NK-92 treated with Interleukin-12 subunit alpha and Interleukin-12 subunit beta, amount 100 ng/mL, for 24 hours (cell line): ENCODE measurements at places on chromosomes 2 and 18.
A peak's percentile ranks its signal among the peaks of the same experiment; 100 is the strongest.

DNA sequence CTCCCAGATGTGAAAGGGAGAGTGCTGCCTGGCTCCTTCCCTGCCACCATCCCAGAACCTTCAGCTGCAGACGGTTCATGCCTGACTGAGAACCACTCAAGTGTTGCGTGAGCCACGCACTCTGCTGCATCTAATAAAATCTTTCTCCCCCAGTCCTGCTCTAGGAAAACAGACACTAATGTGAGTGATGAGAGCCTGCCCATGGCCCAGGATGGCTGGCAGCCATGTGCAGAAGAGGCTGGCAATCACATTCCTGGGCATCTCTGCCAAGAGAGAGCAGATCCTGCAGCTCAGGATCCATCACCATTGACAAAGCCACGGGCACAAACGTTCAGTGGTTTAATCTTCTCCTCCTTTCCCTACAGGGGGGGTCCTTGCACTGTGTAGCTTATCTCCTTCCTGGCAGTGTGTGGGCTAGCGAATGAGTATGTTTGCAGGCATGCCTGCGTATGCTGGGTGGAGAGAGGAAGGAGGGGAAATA lies 477.5 kb downstream of the SLC4A3 start:
- DNase-seq = no peak

DNA sequence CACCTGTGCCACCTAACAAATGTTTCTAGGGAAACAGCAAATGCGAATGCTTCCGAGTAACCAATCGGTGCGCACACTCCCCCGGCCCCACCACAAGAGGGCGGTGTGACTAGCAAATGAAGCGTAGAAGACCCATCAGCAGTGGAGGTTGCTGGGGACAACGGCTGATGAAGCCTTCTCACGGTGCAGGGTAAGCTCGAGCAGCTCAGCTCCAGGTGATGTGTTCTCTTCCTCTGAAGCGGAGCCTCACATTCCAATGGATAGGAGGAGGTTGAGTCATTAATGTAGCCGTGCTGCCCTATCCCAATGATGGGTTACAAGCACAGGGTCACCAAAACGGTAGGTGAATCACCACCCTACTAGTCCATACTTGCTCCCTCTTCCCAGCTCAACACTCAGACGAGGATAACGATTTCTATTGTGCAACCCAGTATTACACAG lies 127.6 kb upstream of the TWIST2 start:
- DNase-seq = peak; percentile 37

DNA sequence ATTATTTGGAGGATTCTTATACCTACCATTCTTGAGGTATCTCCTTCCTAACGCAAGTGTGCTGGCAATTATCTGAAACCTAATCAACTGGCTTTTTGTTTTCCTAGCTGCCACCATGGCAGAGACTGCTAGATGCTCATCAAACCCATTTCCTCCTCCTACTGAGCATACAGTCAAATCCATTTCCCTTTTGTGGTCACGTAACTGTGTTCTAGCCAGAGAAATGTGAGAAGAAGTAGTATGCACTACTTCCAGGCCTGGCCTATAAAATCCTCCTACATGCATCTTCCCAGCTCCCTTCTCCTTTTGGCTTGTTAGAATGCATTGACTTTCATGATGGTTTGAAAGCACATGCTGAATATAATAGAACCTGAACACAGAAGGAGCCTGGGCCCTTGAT lies 494.1 kb upstream of the MEIS1 start:
- no peak for DNase-seq

DNA sequence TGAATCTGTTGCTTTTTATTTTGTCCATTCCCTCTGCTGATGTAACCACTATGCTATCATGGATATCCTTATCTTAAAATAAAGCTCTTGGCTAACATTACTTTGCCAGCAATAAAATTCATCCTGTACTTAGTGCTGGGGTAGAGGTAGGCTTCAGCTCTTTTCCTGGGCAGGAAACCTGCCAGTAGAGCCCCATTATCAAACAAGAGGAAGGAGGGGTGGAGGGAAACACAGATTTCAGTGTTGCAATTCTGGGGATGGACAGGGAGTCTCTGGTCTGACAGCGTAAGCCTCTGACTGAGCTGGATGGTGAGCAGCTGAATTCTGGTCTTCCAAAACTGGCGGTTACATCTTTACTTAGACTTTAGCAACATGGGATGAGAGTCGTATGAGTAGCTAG lies 47.5 kb downstream of the CASP8 start:
- no peak for DNase-seq

GRCh38 chr18:52499016-52499415 lies 159.0 kb downstream of the DCC start:
- no peak for DNase-seq

- DNase-seq = no peak
Measured at GRCh38 chr2:230042195-230042594, 26.5 kb downstream of the SLC16A14 start.

GRCh38 chr18:24053211-24053610 lies 38.7 kb downstream of the TTC39C start:
- no peak for DNase-seq

- DNase-seq = no peak
Measured at GRCh38 chr2:46871976-46872381, 43.6 kb downstream of the MCFD2 start.

DNA sequence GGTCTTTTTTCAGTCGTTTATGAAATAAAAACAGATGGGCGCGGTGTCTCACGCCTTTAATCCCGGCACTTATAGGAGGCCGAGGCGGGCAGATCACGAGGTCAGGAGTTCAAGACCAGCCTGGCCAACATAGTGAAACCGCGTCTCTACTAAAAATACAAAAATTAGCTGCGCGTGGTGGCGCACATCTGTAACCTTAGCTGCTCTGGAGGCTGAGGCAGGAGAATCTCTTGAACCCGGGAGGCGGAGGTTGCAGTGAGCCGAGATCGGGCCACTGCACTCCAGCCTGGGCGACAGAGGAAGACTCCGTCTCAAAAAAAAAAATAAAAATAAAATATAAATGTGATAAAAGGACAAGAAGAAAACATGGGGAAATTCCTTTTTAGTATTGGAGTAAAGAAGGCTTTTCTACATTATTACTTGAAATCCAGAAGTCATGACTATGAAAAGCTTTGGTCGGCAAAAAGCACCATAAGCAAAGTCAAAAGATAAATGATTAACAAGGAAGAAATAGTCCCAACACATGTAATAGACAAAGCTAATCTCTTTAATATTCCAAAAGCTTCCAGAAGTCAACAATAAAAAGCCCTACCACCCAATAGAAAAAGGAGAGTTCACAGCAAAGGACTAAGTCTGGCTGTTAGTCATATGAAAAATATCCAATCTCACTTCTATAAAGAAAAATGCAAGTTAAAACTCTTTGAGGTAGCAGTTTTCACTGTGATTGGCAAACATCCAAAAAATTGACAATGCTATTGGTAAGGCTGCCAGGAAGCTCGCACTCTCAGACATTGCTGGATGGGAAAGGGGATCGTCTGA lies 1.4 kb upstream of the FAM168B start:
- DNase-seq = no peak

- DNase-seq = no peak
Measured at GRCh38 chr2:150450765-150451164, 36.7 kb downstream of the RND3 start.

DNA sequence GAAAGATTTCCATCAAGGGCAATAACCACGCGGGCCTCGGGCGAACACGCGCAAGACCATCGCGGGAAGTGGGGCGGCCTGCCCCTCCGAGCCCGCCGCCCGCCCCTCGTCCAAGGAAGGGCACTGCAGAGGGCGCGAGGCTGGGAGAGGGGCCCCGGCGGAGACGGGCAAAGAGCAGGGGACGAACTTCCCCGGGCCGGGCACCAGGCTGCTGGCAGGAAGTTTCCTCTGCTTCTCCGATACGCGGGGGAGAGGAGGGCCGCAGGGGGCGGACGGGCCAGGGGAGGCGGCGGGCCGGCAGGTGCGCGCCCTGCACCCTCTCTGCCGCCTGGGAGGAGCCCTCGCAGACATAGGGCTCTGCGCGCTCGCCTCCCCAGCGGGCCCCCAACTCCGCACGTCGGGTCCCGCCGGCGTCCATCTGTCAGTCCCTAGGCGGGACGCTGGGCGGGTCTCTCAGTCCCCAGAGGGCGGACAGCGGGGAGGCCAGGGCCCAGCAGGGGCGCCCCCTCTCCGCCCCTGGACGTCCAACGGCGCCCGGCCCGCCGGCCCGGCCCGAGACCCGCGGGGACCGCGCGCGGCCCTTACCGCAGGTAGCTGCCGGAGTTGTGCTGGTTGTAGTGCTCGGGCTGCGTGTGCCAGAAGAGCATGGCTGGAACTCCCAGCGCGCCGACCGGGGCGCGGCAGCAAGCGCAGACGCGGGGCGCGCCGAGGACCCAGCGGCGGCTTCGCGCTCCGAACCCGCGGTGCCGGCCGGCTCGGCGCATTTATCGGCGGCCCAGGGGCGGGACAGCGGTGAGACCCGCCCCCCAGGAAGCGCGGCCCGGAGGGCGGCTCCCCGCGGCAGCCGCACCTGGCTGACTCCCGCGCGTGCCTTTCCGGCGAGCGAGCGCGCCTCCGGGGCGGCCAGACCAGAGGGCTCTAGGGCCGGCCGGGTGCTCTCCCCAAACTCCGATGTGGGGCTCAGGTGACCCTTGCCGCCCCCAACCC lies at the start of gene TFCP2L1:
Gene TFCP2L1, minus strand, starts transcription at position 740 of the 987 bp plus-strand sequence. Its CDS starts 93 bp downstream, at position 647.
- no peak for DNase-seq

GRCh38 chr2:187118331-187119099 lies 269.5 kb upstream of the ZSWIM2 start:
- no peak for DNase-seq

- no peak for DNase-seq
Measured at GRCh38 chr2:156704132-156704531, 268.0 kb downstream of the GPD2 start.

- DNase-seq = no peak
Measured at GRCh38 chr2:74924463-74925265, 33.8 kb upstream of the POLE4 start.

- no peak for DNase-seq
Measured at GRCh38 chr2:62447411-62447810, 58.6 kb downstream of the TMEM17 start.

- DNase-seq = no peak
Measured at GRCh38 chr2:144096531-144096930, 423.4 kb downstream of the ZEB2 start.

DNA sequence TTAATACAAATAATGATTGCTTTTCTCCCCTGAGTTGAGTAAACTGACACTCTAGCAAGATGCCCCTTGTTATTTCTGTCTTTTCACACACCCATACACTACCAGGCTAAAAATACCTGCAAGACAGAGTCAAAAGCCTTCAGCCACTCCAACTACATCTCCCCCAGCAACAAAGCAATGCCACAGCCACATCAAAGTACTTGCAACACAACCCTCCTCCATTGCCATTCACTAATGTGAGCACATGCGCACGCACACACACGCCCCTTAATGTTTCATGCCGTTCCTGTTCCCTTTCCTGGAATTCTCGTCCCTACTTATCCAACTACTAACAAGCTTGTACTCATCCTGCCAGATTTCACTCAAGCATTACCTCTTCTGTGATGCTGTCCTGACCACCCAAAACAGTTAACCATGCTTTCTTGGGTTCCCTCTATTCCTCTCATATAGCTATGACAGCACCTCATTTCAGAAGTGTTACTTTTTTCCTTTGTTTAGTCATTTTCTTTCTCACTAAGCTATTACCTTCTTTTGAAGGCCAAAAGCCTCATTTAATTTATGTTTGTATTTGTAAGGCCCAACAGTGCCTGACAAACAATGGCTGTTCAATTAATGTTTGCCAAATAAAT lies 29.6 kb downstream of the SLC25A12 start:
- no peak for DNase-seq

DNA sequence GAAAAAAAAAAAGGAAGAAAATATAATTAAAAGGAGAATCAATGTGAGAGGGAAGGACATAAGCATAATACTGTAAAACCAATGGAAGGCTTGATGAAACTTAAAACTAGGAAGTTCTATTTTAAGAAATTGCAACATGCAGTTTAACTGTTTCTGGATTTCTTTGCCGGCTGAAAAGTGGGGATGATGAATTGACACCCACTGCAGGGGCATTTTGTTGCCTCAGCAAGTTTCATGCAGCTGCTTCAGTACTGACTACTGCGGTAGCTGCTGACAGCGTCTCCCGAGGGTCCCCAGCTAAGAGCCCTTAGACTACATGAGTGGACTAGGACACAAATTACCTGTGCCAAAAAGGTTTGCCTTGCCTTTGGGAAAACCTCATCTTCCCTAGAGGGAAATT lies 69.2 kb downstream of the B3GNT2 start:
- no peak for DNase-seq

- DNase-seq = no peak
Measured at GRCh38 chr2:42906111-42906556, 113.8 kb upstream of the HAAO start.

- no peak for DNase-seq
Measured at GRCh38 chr2:150485114-150485870, 2.2 kb downstream of the RND3 start.

GRCh38 chr2:70726947-70727725 lies 40.9 kb downstream of the ADD2 start:
- no peak for DNase-seq

DNA sequence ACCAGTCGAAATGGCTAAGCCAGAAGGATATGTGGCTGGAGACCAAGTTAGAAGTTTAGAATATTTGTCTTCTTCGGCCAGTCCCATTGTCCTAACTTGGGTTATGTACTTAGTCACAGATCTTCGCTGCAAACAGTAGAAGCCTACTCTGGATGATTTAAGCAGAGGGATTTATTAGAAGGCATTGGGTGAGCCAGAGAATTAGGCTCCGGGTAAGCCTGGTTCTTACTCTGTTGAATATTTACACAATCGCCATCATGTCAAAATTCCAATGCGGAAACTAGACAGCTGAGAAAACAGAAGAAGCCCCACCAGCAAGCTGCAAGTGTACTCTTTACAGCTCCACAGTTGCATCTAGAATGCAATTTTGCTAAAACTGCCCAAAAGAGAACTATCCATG lies 276.6 kb downstream of the CMPK2 start:
- DNase-seq = no peak

GRCh38 chr2:42974169-42974720 lies 181.9 kb upstream of the HAAO start:
- no peak for DNase-seq

DNA sequence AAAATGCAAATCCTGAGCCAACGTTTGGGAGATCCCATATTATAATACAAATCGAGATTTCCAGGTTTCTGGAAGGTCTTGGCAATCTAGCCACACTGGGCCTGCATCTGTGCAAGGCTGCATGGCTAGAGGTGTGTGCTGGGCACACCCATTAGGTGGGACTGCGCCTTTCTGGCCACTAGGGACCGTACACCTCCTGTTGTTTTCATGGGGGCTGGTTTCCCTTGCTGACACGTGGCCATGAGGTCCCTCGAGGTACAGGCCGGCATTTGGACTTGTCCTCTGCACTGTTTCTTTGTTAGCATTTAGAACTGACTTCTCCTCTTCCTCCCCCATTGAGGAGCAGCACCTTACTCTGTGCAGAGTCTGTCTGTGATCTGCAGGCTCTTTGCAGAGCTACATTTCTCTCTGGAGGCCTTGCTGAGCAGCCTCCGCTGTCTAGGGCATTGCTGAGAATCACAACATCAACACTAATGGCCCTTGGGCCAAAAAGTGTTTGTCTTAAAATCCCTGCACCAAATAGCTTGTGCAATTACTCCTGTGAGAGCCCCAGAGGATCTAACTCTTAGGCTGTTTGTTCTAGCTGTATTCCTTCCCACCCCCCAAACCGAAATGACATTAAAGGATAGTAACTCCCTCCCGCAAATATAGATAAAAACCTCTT lies 131.2 kb downstream of the NEDD4L start:
- DNase-seq = no peak
